ENCODE measurements at places on chromosomes 4 and X. TPM values are rescaled to one million over a fixed set of nuclear protein-coding genes. Genes with fewer than 3 reads are reported as not detected.

The ETDA gene
- total RNA-seq = not detected

The KLHL4 gene
- 31.4 TPM for total RNA-seq

The APEX2 gene
- total RNA-seq = 1.6 TPM

The ZGRF1 gene
- 31.8 TPM for total RNA-seq

The IL2RG gene
- not detected for total RNA-seq

The XG gene
- total RNA-seq = not detected

The MAGEA4 gene
- total RNA-seq = not detected

The SPATA18 gene
- 1.2 TPM for total RNA-seq

The TBC1D9 gene
- 68.1 TPM for total RNA-seq

The AR gene
- total RNA-seq = 0.41 TPM

The DNAAF6 gene
- not detected for total RNA-seq

The TBX22 gene
- total RNA-seq = under 0.01 TPM

All from frontal cortex (tissue), 4 donors.